ENCODE measurements at places on chromosomes 11 and 22. TPM values are rescaled to one million over a fixed set of nuclear protein-coding genes. Genes with fewer than 3 reads are reported as not detected.

Gene OR5AS1
- total RNA-seq, result not detected

Gene TRAPPC4
- 71.4 TPM for total RNA-seq

Gene POU2AF1
- 3.6 TPM for total RNA-seq

Gene MRGPRX3
- total RNA-seq, result not detected

Gene HTR3B
- total RNA-seq, result not detected

Gene RAG2
- total RNA-seq, result not detected

Gene SLC6A5
- not detected for total RNA-seq

Gene CHKA
- 16.7 TPM for total RNA-seq

Gene CABP7
- not detected for total RNA-seq

Gene LMNTD2
- total RNA-seq, result 0.88 TPM

Gene TNKS1BP1
- 18.4 TPM for total RNA-seq

DNA sequence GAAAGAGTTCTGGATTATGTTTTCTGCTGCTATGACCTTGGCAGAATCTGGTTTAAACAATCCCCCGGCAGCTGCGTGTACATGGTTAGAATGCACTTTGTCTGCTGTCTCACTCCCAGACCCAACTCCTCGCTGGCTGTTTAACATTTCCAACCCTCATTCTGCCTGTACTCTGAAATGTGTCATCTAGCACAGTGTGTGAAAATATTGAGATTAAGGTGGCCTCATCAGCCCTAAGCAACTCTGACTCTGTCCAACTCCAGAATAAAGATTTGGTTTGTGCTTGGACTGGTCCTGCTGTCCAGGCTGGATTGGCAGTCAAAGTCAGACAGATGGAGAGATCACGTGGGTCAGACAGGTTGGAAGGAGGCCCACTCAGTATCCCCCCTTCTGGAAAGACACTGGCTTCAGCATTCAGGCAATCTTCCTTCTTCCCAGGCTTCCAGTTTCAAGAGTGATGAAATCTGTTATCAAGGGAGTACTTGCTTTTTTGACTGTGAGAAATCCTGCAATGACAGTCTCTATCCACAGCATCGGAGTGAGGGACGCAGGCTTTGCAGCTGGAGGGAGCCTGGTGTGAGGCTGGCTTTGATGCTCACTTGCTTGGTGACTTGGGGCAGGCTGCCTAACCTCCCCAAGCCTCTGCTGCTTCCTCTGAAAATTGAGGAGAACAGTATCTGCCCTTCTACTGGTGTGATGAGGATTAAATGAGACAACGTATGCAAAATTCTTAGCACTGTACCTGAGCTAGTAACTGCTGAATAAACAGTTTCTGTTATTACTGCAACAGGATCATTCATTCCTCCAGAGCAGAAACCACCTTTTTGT, 29.8 kb downstream of the ABTB2 start:
- no peak for DNase-seq

DNA sequence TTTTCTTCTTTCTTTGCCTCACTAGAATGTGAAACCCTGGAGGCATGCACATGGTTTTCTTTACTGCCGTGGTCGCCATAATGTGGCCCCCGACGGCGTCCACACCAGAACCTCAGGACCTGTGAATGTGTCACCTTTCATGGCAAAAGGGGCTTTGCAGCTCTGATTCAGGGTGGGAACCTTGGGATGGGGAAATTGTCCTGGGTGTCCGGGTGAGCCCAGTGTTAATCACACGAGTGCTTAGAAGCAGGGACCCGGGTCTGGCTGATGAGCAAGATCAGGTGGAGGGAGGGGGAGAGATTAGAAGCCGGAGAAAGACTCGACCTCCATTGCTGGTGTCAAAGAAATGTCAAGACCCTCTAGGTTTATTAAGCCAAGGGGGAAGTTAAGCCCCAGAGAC, 74.7 kb upstream of the SHISAL1 start:
- no peak for DNase-seq

GRCh38 chr22:21026783-21027692, 5.3 kb downstream of the SLC7A4 start:
- no peak for DNase-seq

DNA sequence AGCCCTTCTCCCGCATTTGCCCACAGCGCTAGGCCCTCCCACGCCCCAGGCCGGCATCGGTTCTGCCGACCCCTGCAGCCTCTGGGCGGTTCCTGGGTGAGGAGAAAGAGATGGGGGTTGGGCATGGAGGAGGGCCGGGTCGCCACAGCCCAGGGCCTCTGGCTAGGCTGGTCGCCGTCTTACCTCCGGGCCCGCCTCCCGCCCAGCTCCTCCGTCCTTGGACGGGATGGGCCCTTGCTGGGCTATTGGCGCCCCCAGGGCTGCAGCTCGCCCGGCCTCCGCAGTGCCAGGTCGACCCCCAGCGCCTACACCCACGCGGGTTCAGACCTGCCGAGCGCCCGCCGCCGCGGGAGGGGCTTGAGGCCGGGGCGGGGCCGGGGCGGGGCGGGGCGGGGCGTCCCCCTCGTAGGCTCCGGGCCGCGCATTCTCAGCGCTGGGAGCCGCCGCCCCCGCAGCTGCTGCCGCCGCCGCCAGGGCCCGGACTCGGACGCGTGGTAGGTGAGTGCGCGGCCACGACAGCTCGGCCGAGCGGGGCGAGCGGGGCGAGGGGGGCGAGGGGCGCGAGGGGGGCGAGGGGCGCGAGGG, at the start of gene CD151:
CD151 (plus strand) TSS at position 424 of the 585 bp plus-strand sequence. CDS start 3,118 bp downstream, outside the sequence.
- peak; percentile 66 for DNase-seq

DNA sequence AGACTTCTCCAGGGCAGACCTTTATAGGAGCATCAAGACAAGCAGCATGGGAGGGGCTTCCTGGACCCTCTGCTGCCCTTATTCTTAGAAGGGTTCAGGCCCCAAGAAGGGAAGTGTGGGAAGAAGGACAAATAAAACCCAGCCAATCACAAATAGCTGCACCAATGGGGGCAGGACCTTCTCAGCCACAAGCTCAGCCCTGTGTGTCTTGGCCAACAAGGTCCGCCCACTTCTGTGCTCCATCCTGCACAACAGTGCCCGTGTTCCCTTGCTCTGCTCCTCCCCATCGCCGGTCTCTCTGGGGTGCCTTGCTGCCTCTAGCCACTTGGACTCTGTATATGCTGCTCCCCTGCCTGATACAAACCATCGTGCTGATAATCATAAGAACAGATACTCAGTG, 86.1 kb downstream of the NAT10 start:
- DNase-seq, result no peak

- DNase-seq, result no peak
Measured at GRCh38 chr11:33390944-33391892, 134.0 kb downstream of the HIPK3 start.

DNA sequence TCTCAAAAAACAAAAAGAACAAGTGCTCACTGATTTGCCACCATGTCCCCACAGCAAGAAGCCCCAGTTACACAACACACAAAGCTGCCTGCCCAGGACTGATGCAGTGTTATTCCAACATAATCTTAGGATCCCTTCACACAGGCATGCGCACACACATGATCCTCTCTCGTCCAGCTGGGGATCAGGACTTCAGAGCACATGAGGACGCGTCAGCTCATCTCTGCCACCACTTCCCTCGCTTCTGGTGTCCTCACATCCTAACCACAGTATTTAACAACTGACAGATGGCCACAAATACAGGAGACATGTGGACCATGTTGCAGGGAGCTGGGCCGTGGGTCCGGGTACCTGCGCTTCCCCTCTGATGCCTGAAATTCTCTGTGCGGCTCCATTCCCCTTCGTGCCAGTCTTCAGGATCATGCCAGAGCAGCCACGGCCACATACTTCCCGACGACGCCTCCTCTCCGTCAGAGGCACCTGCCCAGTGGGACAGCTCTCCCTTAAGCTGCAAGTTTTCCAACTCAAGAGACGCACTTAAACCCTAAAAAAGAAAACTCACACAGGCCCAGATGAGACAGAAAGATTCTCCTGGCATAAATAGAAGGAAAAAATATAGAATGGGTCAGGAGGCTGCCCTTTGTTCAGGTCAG, 68.3 kb downstream of the PACSIN2 start:
- no peak for DNase-seq

DNA sequence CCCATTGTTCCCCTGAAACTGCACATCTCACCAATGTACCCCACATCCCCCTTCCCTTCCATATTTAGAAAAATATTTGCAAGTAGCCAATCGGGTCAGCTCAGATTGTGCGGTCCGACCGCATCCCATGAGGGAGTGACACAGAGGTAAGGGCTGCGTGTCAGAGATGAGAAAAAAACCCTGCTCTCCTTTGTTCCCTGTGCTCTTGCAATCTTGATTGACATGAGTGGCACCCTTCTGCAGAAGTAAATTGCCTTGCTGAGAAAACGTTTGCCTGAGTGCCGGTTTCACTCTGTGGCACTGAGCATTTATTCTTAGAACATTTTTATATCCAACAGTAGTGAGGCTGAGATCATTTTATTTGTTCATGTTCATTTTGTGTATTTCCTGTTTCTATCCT, 81.6 kb upstream of the CCDC90B start:
- no peak for DNase-seq

DNA sequence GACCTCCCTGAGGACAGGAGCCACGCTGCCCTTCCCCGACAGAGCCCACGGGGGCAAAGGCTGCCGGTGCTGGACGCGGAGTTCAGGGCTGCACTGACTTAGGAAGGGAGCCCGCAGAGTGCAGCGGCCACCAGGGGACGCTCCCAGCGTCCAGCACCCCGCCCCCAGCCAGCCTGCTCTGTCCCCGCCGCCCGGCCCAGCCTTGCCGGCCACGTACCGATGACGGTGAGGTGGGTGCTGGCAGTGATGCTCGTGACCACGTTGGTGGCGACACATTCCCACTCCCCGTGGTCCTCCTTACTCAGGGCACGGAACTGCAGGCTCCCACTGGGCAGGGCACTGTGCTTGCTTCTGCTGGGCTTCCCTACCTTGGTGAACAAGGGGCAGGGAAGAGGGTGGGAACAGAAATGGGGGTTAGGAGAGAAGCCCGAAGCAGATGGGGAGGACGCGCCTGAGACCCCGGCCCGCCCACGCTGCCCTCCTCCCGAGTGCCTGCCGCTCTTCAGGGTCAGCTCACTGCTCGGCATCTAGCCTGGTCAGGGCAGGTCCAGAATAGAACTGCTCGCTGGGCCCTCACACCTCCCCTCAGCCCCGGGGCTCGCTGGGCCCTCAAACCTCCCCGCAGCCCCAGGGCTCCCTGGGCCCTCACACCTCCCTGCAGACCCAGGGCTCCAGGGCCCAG, 25.9 kb downstream of the IGSF9B start:
- no peak for DNase-seq

All from activated CD8-positive, alpha-beta T cell treated with anti-CD3 and anti-CD28 coated beads for 36 hours (primary cell).